ENCODE measurements at places on chromosomes 4 and X. TPM values are rescaled to one million over a fixed set of nuclear protein-coding genes. Genes with fewer than 3 reads are reported as not detected.

Gene CYP2U1
- total RNA-seq = 14.9 TPM

Gene CLDN24
- total RNA-seq = not detected

- H3K27me3 ChIP-seq = no peaks in the 10 kb centered on the region
- no peak overlapping the region for H3K27ac ChIP-seq
- peak; percentile 61 for DNase-seq
Measured at GRCh38 chrX:72620550-72621145, 48.0 kb upstream of the HDAC8 start.

DNA sequence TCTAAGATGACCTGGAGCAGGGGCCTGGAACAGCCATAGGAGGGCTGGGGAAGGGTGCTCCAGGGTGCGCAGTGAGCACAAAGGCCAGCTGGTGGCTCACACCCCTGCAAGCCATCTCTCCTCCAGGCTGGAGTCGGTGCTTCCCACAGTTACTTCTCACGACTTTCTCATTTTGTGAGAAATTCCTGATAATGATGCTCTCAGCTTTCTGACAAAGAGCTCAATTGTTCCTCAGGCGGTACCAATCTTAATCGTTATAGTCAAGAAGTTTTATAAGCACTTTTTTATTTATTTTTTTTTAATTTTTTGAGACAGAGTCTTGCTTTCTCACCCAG is 11.7 kb upstream of the WFS1 start:
- H3K36me3 ChIP-seq = no peaks in the 10 kb centered on the region
- no peak overlapping the region for H3K4me3 ChIP-seq
- no peak overlapping the region for H3K27ac ChIP-seq
- no peaks in the 10 kb centered on the region for H3K4me1 ChIP-seq
- DNase-seq = no peak
